ENCODE measurements at places on chromosomes 2 and 18. TPM values are rescaled to one million over a fixed set of nuclear protein-coding genes. Genes with fewer than 3 reads are reported as not detected.

Gene LONRF2
- total RNA-seq: under 0.01 TPM

Gene DSG4
- total RNA-seq: not detected

Gene POTEJ
- 0.09 TPM for total RNA-seq

Gene FBXO41
- 0.56 TPM for total RNA-seq

Gene M1AP
- total RNA-seq: not detected

Gene ATP8B1
- 67.3 TPM for total RNA-seq

Gene G6PC2
- total RNA-seq: not detected

Gene GALNT13
- 0.36 TPM for total RNA-seq

Gene APCDD1
- under 0.01 TPM for total RNA-seq

Gene CSRNP3
- not detected for total RNA-seq

Gene REG3A
- not detected for total RNA-seq
